Hematopoietic multipotent progenitor cell treated with erythropoietin and hydrocortisone succinate and interleukin-3 and kit ligand, for 17 days (in vitro differentiated cells): ENCODE measurements at places on chromosomes 7 and 10.

- DNase-seq = no peak
Observed at GRCh38 chr7:122802301-122802751, 83.9 kb downstream of the CADPS2 start.

DNA sequence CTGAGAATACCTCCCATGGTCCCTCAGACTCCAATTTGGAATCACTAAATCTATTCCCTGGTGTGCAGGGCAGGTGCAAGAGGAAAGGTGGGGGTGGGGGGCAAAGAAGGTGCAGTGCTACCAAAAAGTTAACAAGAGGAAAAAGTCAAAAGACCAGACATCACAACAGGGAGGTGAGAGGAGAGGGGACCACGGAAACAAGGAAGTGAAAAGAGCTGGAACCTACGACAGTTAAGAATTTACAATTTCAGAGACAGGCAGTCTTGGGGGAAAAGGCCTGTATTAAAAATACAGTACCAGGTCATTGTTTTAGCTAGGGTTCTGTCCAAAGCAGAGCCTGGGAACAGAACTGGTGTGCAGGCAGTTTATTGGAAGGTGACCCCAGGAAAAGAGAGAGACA, 14.6 kb downstream of the ITGB1 start:
- DNase-seq = no peak

- no peak for DNase-seq
Observed at GRCh38 chr10:15344876-15345285, 26.2 kb downstream of the FAM171A1 start.

DNA sequence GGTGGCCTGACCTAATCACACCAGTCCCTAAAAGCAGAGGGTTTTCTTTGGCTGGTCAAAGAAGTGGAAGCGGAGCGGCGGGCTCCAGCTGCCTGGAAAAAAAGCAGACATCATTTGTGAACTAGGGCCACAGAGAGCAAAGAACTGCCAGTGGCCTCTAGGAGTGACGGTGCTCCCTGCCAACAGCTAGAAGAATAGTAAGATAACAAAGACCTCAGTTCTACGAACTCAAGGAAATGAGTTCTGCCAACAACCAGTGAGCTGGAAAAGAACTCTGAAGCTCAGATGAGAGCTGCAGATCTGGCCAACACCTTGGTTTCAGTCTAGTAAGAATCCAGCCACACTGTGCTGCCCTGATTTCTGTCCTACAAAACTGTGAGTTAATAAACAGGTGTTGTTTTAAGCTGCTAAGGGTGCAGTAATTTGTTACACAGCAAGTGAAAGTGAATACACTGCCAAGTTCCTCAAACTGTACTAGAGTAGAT, 178.0 kb downstream of the SRPK2 start:
- DNase-seq = no peak

- DNase-seq = no peak
Observed at GRCh38 chr7:81902536-81902935, 132.7 kb upstream of the HGF start.

- no peak for DNase-seq
Observed at GRCh38 chr7:22762866-22763265, 35.9 kb downstream of the IL6 start.

DNA sequence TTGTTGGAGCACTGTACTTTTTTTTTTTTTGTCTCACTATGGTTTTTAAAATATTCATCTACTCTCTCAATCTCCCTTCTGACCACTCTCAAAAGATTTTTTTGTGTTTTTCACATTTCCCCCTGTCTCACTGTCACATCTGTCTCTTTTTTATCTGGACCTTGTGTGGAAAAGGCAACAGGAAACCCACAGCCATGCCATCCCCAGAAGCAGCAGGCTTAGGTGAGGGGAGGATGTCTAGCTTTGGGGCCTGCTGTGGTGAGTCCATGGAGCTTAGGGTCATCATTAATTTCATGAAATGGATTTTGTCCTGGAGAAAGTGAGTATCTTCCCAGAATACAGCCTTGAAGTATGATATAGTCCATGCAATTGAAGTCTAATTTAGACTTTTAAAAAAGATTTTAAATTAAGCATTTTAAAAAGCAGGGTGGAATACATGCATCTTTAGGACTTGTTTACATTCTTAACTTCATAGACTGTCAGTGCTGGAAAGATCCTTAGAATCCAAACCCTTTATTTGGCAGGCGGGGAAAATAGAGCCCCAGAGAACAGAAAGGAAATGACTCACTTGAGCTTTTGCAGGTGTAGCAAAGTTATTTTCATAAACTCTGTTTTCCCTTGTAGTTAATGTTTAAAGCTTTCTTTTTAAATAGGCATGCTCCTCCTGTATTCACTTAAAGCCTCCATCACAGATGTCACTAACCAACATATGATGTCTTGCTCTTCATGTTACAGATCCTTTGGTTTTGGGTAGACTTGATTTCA, 25.1 kb downstream of the MINDY4 start:
- no peak for DNase-seq

GRCh38 chr10:79495791-79496190, 16.5 kb upstream of the EIF5AL1 start:
- no peak for DNase-seq

GRCh38 chr7:51276091-51276605, 40.5 kb downstream of the COBL start:
- DNase-seq = no peak

GRCh38 chr10:90822508-90822907, 35.3 kb downstream of the HTR7 start:
- no peak for DNase-seq

- DNase-seq = no peak
Observed at GRCh38 chr10:129727071-129727470, 237.0 kb downstream of the EBF3 start.

GRCh38 chr10:124632064-124632531, 112.1 kb downstream of the FAM53B start:
- peak; percentile 44 for DNase-seq

- DNase-seq = no peak
Observed at GRCh38 chr10:79245539-79246208, 101.6 kb upstream of the PPIF start.

DNA sequence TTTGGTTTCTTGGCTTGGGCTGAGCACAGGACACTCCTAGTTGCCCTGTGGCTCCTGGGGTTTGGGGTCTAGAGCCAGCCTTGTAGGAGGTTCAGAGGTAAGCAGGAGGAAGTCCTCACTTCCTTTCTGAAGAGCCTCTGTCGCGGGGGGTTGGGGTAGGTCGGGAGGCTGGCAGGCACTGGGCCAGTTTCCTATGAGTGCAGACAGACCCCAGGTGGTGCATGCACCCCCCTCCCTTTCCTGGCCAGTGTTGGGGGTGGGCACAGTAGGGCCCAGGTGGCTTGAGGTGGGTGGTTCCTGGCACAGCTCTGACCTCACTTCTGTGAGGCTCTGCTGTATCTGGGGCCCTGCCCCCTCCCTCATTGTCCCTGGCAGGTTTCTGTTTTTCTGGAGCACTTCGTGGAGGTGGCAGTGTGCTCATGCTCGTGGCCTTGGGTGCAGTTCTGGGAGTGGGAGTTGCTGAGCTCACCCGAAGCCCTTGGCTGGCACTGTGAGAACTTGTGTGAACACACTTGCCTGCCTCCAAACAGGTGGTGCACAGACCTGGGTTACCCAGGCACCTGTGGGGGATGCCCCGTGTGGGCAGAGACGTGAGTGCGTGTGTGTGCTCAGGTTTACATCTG, 1.8 kb downstream of the PALD1 start:
- DNase-seq = no peak

DNA sequence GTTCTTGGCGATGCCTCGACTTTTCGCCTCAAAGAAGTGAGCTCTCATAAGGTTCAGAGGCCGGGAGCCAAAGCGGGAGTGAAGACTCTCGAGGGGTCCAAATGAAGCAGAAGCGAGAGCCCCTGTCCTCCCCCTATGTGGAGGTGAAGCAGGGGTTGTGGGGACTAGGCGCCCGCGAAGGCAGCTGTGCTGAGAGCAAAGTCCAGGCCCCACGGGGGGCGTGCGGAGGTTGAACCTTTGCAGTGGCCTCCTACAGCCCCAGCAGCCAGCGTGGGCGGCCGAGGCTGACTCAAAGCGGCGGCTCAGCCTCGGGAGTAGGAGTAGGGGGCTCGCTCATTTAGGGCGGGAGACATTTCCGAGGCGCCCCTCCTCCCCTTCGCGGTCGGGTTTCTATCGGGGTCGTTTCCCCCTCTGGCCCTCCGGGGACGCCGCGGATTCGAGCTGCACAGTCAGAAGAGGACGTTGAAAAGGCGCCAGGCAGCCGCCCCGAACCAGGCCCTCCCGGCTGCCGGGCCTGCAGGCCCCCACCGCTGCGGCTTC, 553 bp upstream of the ADD3 start:
- DNase-seq = no peak

DNA sequence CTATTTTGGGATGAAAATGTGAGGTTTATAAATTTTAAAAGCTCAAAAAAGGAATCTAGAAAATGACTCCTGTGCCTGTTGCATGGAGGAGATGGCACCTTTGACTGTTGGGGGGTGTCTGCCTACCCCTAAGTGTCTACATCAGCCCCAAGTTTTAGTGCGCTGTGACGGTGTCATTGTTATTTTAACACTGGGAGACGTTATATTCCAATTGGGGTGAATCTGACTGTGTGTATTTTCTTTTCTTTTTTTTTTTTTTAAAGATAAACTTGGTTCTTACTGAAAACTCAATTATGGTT, 517 bp downstream of the SRGN start:
- no peak for DNase-seq

- DNase-seq = no peak
Observed at GRCh38 chr10:50394832-50395231, 143.5 kb upstream of the ASAH2 start.

GRCh38 chr7:117674617-117675016, 194.8 kb downstream of the CFTR start:
- DNase-seq = no peak

- DNase-seq = no peak
Observed at GRCh38 chr7:66502230-66503035, 126.2 kb upstream of the KCTD7 start.

GRCh38 chr10:104054430-104054829, 31.2 kb downstream of the COL17A1 start:
- no peak for DNase-seq

GRCh38 chr10:88012641-88013040, 149.2 kb downstream of the PTEN start:
- DNase-seq = no peak

DNA sequence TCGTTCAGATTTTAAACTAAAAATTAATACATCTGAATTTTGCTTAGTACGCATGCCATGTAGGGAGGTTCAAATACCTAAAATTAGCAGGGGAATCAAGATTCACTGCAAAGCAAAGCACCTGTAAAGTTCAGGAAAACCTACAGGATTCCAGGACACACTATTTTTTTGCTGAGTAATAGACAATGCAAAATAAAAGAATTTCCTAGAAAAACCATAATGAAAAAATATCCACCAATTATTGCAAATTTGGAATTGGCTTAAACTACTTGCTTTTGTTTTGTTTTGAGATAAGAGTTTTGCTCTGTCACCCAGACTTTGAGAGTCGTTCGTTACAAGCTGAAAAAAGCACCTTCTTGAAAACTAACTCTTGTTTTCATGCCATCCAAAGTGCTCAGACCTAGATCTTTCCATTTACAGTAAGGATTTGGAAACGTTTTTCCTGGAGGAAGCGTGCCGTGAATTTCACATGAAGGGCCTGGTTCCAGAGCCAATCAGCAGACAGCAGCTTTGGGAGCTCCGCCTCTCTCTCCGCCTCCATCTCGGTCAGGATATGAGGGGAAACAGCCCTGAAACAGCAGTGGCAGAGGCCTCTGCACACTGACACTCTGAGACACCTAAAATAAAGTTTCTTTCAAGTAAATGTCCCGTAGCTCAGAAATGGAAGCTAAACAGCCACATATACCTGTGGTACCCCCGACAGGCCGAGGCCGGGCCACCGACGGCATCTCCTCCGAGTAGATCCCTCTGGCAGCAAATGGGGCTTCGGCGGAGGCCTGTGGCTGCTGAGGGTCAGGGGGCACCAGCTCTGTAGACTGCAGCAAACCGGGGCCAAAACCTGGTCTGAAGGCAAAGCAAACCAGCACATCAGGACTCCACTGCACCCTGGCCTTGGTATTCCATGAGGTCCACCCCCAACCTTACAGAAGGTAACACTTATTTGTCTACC, 45.9 kb upstream of the ATP6V0A4 start:
- DNase-seq = no peak

DNA sequence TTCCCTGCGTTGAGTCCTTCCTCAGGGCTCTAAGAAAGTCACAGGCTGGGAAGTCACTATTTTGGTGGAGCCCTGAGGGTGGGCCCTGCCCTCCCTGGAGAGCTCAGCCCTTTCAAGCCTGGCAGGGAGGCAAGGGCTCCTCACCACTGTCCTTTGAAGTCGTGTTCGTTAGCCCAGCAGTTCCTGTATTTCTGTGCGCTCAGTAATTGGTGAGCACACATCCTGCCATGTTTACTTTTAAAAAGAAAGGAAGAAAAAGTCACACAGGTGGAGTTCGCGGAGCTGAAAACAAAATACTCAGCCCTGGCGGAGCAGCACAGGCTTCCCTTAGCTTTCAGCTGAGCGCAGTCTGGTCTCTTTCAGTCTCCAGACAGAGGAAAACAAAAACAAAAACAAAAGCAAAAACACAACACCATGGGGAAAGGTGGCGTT, 37.1 kb downstream of the PRKCQ start:
- DNase-seq = no peak

DNA sequence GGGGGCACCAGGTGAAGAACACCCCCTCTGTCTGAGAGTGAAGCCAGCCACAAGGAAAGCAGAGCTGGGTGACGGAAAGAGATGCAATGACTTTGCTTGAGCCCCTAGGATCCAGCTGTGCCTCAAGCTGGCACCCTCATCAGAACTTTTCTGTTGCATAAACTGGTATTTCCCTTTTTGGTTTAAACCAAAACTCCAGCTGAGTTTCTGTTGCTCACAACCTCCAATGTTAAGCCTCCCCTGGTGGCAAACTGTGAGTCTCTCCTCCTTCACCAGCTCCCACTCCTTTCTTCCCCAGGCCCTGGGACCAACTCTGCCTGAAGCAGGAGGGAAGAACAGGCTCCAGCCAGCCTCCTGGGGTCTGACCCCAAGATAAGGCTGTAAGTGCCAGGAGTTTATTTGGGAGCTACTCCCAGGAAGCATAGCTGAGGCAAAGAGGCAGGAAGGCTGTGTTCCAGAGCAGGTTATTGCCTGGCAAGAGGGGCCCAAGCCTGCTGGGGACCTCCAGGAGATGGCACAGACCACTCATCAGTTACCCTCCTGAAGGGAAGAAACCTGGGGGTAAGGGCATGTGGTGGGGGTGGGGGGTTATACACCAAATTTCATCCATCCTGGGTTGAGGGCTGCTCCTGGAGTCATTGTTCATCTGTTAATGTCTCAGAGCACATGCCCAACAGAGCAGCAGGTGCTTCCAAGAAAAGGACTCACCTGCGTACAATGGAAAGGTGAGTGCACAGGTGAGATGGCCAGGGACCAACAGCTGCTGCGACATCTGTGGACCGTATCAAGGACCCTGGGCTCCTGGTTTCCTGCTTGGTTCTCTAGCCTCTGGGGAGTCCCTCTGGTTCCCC, 73.3 kb upstream of the NANOS1 start:
- DNase-seq = no peak

- DNase-seq = no peak
Observed at GRCh38 chr7:81441750-81442149, 328.1 kb downstream of the HGF start.

- DNase-seq = no peak
Observed at GRCh38 chr7:73659983-73660382, 7.6 kb upstream of the VPS37D start.

GRCh38 chr7:77797734-77798393, 370 bp downstream of the TMEM60 start:
- no peak for DNase-seq
